ENCODE measurements at places on chromosomes 3 and 15.

- no peak for DNase-seq
Measured at GRCh38 chr3:120113128-120114116, 19.2 kb upstream of the GSK3B start.

DNA sequence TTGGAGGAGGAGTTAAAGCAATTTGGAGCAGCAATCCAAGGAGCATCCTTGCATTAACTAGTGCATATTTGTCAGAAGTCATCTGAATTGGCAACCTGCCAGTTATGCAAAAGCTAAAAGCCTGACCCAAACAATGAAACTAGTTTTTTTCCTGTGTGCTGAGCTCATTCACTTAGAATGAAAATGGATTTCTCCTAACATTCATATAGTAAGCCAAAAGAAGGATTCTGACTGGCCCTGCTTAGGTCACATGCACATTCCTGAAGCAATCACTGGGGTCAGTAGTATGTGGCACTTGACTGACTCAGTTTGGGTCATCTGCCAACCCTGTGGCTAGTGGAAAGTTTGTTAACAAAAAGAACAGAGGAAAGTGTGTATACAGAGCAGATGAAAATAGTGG lies 30.5 kb downstream of the OXSM start:
- no peak for DNase-seq

- no peak for DNase-seq
Measured at GRCh38 chr3:156431334-156432124, 123.4 kb downstream of the SSR3 start.

DNA sequence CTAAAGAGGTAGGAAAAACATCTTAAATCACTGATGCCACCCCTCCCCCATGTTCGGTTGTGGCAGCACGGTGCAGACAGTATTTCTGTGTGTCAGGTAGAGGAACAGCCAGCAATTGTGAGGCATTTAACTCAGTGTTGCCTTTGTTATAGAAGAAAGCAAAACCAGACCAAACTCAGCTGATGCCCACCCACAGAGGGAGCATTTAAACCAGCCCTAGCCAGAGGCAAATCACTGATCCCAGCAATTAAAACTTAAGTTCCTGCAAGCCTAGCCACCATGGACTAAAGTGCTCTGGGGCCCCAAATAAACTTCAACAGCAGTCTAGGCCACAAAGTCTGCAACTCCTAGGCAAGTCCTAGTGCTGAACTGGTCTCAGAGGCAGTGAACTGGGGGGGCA lies 94.5 kb downstream of the CFAP20DC start:
- no peak for DNase-seq

GRCh38 chr15:50057196-50057595 lies 61.8 kb downstream of the ATP8B4 start:
- no peak for DNase-seq

DNA sequence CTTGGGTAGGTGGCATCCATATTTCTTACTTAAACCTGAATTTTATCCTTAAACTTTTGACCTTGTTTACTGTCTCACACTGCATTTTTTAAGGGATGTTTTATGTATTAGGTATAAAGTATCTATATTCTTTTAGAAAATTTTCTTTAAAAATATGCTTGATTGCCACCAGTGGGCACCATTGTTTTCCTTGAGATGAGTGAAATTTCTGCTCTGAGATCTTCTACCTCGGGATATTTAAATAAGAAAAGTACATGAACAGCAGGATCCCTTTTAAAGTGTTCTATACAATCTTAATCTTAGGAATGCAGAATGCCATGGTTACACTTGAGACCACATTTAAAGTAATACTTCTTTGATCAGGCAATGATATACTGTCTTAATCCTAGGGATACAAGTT lies 108.7 kb downstream of the SLMAP start:
- DNase-seq, result no peak

DNA sequence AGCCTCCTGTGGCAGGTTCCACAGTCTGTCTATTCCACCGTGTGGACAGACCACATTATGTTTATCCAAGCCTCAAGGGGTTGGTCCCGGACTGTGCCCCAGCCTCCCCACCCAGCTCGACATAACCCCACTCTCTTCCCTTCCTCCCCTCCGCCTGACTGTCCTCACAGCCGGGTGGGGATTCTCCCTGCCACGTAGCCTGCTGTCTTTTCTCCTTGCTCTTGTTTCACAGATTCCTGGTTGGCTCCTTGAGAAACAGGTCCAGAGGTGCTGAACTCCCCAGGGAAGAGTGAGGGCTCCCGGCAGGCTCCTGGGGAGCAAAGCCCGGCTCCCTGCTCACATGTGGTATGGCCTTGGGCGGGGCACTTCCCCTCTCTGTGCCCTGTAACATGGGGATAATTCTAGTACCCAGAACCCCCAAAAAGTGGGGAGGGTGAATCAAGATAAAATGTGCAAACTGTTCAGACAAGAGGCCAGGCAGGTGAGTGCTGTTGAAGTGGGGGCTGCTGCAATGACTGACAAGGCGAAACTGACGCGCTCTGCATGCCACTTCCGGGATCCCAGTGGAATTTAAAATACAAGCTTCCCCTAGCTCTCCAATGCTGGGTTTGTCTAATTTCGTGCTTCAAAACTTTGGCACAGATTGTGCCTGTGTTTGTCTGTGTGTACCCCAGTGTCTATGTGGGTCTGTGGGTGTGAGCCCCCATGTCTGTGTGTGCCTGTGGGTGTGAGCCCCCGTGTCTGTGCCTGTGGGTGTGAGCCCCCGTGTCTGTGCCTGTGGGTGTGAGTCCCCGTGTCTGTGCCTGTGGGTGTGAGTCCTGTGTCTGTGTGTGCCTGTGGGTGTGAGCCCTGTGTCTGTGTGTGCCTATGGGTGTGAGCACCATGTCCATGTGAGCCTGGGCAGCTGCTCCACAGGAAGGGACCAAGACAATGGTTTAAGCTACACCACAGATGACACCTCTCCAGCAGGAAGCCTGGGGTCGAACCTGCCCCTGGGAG lies 160.6 kb upstream of the IQSEC1 start:
- DNase-seq, result no peak

GRCh38 chr3:169813278-169813677 lies 574 bp upstream of the LRRC34 start:
- DNase-seq, result no peak

DNA sequence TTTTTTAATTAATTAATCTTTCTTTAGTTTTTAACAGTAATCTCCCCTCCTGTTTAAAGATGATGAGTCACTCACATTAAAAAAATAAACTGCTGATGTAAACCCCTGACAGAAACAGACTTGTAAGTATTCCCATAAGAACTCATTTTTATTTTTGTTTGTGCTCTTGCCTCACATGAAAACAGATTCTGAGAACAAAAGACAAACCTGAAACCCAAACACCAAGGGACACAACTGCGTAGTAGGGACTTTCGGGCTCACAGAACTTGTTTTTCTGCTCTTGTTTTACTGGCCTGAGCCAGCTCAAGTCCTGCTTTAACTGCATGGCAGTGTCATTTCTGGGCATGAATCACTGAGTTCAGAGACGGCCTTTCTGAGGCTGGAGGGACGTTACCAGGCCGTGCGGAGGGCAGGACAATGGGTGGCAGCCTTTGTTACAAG lies 600.8 kb downstream of the FOXP1 start:
- DNase-seq, result no peak

- no peak for DNase-seq
Measured at GRCh38 chr3:43779850-43780249, 89.1 kb downstream of the ABHD5 start.

DNA sequence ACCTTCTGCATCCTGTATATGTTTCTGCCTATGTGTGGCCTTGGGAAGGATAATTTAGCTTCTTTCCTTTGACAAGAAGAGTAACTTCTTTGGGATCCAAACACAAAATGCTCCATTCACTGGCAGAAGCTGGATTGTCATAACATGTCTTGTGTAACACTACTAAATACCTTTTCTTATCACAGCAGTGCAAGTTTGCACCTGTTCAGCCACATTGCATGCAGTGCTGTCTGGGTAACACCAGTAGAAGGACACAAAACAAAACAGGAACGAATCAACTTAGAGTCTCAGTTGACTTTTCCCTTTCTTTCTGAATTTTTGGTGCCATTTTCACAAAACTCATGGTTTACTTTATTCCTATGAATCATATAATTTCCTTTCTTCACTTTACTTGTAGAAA lies 43.6 kb upstream of the TNIK start:
- DNase-seq, result no peak

DNA sequence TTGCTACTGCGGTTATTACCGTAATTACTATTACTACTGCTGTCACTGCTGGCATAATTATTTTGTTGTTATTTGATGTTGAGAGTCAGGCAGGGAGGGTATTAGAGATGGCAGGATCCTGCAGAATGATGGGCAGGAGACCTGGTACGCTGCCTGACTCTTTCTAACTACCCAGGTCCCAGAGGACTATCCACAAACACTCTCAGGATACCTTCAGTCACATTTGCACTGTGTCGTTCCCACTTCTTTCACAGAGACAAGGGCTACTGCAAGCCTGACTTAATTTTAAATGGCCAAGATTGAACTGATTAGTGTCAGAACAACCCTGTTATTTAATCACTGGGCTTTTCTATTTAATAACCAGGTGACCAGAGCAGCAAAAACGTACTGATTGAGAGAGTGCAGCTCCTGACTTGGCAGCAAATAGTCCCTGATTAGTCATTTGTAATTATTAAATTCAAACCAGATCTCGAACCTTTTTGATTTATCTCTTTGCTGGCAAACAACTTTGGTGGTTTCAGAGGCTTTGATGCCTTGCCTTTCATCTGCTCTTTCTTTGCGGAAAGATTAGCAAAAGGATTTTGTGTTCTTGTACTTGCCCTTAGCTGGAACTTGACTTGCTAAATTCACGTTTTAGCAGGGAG lies 88.8 kb upstream of the ARHGEF3 start:
- no peak for DNase-seq

DNA sequence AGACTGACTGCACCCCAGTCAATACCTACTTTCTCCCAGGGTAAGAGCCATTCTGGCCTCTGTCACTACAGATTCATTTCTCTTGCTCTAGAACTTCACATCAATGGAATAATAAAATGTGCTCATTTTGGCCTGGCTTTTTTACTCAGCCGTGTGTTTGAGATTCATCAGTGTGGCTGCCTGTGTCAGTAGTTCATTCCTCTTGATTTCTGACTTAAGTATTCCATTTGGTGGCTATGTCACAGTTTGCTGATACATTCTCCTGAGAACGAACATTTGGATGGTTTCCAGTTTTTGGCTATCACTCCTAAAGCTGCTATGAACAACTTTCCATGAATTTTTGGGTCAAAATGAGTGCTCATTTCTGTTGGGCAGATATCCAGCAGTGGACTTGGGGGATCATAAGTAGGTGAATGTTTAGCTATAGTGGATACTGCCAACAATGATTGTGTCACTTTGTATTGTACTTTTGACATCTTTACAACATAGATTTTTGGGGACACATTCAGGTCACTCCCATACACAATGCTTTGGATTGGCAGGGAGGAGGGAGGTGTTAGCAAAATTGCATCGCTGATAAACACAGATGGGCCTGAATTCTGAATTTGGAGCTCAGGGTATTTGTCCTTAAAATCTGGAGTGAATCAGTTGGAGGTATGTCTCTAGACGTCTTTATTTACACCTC lies 19.8 kb upstream of the FAM107A start:
- no peak for DNase-seq

GRCh38 chr15:50168783-50169411 lies 13.1 kb upstream of the SLC27A2 start:
- no peak for DNase-seq

Data from activated T-cell treated with anti-CD3 and anti-CD28 coated beads for 1 hour (primary cell).